Suprapubic skin (tissue), 4 donors: ENCODE measurements at places on chromosomes 2 and 18.

- DNase-seq: no peak
Measured at GRCh38 chr2:191977754-191978153, 130.9 kb upstream of the CAVIN2 start.

DNA sequence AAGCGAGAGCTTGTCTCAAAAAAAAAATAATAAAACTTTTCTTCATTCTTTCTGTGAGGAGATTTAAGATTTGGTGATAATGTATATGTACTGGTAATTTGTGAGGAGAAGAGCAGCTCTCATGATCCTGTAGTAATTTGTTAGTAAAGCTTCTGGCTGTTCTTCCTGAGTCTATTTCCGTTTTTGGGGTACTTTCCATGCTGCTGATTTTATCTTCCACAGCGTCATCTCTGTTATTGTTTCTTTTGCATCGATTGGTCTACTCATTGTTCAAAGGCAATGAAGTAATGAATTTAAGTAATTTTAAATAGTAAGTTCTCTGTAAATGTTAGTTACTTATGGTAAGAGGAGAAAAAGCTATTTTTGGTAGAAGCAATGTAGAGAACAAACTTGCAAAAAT, 12.0 kb downstream of the NDUFAF7 start:
- DNase-seq: no peak

GRCh38 chr18:9328776-9329175, 5.8 kb upstream of the TWSG1 start:
- no peak for DNase-seq

DNA sequence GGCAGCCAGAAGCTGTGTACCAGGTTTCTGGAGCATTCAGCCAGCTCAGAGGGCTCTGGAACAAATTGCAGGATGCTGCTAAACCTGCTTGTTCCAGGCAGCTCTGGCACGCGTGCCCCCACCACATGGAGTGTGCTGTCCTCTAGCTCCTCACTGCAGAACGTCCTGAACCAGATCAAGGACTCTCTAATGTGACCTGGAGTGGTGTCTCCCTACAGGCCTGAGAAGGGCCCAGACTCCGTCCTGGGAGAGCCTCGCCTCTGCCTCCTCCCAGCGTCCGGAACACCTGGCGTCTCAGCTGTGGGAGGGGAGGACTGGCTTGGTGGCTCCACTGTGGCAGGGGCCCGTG, 115.6 kb upstream of the GPC1 start:
- DNase-seq: no peak

DNA sequence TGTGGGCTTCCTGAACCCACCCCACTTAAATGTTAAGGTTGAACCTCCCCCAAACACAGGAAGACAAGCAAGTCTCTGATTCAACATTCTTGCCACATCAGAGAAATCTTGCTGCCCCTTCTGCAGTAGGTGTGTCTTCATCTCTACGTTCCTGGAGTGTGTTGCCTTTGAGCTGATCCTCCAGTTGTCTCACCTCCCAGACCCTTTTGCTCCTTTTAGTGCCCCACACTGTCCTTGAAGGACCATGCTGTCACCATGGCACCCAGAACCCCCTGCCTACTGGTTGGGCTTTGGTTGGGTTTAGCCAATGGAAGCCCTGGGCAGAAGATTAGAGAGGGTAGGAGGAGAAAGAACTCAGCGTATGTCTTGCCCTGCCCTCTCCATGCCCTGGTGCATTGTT, 10.7 kb downstream of the CAB39 start:
- DNase-seq: no peak

GRCh38 chr2:24238158-24238557, 63.3 kb downstream of the FAM228A start:
- no peak for DNase-seq
